Activated CD4-positive, alpha-beta T cell treated with anti-CD3 and anti-CD28 coated beads for 1 hour (primary cell): ENCODE measurements at places on chromosomes 1 and 21.

DNA sequence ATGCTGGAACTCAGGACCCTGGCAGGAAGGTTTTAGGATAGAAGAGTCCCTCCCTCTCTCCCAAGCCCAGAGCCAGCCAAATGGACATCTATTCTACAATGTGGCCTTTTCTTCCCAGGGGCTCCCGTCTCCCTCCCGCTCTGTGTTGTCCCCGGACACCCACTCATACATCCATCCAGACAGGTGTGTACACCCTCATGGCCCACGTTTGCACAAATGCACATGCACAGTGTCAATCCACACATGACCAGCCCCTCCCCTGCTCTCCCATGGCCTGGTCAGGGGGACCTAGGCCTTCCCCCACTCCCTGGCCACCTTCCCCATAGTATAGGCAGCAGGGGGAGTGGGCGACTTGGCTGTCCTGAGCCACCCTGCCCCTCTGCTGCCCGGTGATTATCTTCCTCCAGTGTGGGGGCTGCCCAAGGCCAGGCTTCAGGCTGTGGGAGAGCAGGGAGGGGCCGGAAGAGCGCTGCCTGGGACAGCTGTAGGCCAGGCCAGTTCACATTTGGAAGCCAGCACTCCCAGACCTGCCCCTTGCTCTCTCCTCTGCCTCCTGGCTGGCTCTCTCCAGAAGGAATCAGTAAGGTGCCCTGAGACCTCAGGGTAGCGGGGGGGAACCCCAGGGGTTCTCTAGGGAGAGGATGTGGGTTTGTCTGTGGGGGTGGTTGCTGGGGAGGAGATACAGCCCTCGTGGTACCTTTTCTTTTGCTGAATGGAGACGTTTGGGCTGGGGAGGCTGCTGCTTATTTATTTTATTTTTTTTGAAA is 4.1 kb upstream of the PTPN7 start:
- DNase-seq: peak; percentile 58

DNA sequence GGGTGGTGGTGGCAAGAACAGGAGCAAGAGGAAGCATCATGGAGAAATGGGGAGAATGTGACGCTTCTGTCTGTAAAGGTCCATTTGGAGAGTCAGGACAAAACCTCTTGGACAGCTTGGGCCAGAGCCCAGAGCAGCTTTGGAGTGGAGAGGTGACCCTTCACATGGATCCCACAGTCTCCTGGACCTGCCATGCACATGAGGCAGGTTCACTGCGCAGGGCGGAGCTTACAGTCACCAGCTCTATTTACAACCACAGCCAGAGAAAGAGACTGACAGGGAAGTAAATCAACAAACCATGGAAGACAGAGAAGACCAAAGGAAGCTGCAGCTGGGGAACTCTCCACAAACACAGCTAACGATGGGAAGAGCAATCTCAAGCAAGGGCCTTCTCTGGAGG is 828 bp upstream of the RGS8 start:
- no peak for DNase-seq

DNA sequence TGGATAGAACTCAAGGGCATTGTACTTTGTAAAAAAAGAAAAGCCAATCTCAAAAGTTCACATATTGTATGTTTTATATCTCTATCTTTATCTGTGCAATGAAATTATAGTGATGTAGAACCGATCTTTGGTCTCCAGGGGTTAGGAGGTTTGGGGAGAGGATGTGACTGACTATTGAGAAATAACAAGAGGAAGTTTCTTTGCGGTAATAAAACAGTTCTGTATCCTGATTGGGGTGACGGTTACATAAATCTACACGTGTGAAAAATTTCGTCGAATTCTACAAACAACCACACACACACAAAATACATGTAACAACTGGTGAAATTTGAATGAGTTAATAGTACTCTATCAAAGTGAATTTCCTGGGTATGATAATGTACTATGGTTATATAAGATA is 10.6 kb upstream of the OR2T33 start:
- no peak for DNase-seq

GRCh38 chr1:88697503-88697902 is 13.4 kb downstream of the PKN2 start:
- no peak for DNase-seq

- no peak for DNase-seq
These were observed 34.9 kb upstream of the SCYL3 start for GRCh38 chr1:169928438-169929209.

- no peak for DNase-seq
These were observed 13.1 kb downstream of the MAP1LC3C start for GRCh38 chr1:241985787-241986186.

DNA sequence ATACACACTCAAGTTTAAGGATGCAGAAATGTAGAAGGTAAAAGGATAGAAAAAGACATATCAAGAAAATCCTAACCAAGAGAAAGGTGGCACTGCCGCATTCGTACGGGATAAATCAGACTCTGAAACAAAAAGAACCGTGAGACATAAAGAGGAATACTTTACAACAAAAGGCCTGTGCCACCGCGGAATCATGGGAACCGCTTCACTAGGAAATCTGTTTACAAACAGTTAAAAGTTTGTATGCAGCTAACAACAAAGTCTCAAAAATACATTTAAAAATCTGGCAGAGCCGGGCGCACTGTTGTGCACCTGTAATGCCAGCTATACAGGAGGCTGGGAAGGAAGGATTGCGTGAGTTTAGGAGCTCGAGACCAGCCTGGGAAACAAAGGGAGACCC is 8.1 kb downstream of the WRAP73 start:
- DNase-seq: no peak

- no peak for DNase-seq
These were observed 617.5 kb downstream of the KIF26B start for GRCh38 chr1:245772325-245772724.

- no peak for DNase-seq
These were observed 12.1 kb upstream of the LINGO4 start for GRCh38 chr1:151817353-151817730.

DNA sequence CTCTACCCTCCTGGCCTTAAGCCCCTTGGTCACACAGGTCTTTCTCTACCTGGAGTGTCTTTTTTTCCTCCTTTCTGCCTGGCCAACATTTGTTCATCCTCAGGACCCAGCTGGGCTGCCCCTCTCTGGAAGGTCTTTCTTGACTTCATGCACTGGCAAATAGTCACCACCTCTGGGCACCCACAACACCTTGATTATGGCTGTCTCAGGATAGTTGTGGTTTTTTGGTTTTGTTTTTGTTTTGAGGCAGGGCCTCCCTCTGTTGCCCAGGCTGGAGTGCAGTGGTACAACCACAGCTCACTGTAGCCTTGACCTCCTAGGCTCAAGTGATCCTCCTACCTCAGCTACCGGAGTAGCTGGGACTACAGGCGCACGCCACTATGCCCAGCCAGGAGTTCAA is 10.8 kb downstream of the RPS6KA1 start:
- no peak for DNase-seq

DNA sequence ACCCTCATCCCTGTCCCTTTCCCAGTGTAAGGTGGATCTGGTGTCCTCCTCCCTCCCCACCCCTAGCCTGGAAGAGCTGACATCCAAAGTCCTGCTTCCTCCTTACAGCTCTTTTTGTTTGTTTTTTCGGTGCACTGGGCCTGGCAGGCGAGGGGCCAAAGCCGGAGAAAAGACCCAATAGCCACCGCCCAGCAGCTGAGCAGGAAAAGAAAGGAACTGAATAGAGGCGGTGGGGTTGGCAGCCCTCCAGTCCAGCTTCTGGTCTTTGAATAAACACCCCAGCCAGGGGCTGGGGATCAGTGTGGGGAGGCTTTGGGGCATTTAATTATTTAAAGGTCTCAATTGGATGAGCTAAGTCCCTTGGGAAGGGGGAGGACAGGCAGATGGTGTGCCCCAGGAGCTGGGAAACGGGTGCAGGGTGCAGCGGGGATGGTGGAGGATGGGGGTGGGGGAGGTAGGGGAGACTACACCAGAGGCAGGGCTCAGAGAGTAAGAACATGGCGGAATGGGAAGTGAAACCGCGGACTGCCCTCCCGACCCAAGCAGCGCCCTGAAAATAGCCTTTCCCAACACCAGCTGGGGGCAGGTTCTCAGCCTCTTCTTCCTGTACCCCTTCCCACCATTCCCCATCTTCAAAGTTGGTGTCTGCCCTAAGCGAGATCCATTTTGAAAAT is 20.2 kb downstream of the BTG2 start:
- no peak for DNase-seq

- no peak for DNase-seq
These were observed 7.2 kb upstream of the GNG12 start for GRCh38 chr1:67840449-67840848.

DNA sequence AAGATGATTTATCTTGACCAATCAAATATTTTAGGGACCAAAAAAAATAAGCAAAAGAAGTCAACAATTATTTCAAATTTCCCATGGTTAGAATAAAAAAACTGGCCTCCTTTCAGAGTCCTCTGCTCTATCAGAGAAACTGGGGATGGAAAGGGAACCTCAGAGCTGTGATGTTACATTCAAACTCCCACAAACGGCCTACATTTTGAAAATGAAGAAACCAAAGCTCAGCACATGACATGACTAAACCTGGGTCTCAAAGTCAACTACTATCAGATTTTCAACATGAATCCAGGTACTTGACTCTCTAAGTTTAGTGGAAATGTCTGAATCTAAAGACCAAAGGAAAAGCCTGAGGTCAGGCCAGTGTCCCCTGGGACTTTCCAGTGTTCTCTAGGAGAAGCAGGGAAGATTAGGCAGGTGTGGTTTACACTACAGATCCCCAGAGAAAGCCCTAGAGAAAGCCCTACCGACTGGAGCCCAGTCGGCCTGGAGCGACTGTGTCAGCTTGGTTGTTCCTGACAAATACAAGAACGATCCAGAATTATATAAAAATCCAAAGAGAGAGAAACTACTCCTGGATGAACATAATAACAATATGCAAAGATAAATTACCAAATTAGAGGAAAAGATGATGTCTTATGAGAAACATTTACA is 24.8 kb downstream of the JAK1 start:
- DNase-seq: no peak

GRCh38 chr1:244615301-244615700 is 37.6 kb upstream of the DESI2 start:
- DNase-seq: no peak

DNA sequence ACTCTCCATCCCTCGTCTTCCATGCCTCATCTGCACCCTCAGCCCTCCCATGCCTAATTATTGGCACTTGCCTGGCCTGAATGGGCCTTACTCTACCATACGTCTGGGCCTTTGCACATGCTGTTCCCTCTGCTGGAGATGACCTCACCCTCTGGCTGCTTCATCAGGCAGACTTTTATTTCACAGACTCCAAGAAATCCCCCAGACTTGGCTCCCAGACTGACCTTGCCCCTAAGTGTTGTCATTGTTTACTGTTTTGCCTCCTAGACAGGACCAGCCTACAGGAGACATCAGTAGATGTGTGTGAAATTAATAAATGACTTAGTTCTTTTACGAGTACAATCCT is 5.2 kb upstream of the AHDC1 start:
- DNase-seq: no peak

DNA sequence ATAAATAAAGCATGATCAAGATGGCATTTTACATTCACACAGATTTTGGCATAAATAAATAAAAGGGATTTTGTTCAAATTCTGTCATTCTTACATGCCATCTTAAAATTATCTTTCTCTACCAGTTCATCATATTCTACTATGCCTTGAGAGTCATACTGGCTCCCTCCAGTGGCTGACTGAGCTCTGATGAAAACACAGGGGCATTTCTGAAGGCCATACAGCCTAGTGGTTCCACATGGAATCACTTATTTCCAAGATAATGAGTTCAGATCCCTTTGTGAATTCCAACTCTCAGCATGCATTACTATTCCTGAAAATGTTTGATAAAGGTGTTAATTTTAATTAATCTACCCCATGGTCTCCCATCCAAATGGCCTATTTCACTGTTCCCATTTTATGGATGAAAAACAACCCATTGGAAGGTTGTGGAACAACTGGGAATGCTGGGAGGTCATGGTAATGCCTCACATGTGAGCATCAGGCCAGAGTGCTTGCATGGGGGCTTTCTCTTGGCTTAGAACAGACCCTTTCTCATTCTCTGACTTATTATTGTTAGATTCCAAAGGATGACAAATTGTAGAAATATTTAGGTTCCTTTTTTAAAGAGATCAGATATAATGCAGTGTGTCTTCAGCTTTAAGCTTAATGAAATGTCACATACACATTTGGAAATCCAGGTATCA is 622.4 kb upstream of the PKN2 start:
- DNase-seq: no peak

GRCh38 chr1:84406346-84406861 is 8.1 kb downstream of the DNASE2B start:
- DNase-seq: no peak

DNA sequence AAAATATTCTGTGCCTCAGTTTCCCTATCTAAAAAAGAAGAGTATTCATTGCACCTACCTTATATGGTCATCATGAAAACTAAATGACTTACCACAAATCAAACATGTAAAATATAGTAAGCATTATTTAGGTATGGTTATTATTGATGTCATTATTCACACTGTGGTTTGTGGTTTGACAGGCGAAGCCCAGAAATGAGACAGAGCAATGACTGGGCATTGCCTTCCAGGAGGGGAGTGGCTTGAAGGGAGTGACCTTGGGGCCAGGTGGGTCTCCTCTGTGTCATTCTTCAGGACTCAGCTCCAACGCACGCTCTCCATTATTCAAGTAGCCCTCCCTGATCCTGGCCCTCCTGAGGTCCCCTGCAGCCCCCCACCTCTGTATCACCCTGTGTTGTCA is 133.7 kb downstream of the DMRTA2 start:
- no peak for DNase-seq

DNA sequence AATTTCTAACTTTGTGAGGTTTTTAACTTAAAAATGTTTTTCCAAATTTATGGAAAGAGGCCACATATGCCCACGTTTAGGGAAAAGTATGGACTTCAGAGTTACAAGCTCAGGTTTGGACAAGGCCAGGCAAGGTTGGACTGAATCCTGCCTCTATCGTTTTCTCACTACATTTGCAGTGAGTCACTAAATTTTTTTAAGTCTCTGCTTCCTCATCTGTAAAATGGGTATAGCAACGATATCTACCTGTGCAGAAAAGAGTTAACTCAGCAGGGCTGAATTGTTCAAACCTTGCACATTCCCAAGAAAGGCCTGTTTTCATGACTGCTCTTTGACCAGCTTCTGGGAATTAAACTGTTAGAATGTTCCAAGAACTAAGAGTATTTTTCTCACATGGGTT is 159.1 kb downstream of the LTN1 start:
- DNase-seq: no peak

DNA sequence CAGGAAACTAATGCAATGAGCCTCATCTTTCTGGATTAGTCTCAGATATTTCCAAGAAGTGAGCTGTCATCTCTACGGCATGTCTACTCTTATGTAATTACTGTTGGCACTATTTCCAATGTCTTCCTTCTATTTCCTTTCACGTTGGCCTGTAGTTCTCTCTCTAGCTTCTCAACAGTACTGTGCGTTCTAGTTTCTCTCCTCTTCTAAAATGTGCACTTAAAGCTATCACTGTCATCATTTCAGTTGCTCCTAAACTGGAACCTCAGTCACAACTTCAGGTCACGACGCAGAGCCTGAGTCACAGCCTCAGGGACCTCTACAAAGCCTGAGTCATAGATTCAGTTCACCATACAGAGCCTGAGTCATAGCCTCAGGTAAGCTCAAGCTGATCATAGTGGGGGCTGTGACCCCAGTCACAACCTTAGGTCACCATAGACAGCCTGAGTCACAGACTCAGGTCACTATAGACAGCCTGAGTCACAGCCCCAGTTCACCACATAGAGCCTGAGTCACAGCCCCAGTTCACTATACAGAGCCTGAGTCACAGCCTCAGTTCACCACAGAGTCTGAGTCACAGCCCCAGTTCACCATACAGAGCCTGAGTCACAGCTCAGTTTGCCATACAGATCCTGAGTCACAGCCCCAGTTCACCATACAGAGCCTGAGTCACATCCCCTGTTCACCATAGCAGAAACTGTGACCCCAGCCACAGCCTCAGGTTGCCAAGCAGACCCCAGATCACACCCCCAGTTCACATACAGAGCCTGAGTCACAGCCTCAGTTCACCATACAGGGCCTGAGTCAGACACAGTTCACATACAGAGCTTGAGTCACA is 13.0 kb downstream of the WNT9A start:
- DNase-seq: peak; percentile 22
